ENCODE measurements at places on chromosomes 16 and 17.

- DNase-seq, result peak; percentile 96
Measured at GRCh38 chr16:2003827-2004641, 5.6 kb downstream of the ZNF598 start.

DNA sequence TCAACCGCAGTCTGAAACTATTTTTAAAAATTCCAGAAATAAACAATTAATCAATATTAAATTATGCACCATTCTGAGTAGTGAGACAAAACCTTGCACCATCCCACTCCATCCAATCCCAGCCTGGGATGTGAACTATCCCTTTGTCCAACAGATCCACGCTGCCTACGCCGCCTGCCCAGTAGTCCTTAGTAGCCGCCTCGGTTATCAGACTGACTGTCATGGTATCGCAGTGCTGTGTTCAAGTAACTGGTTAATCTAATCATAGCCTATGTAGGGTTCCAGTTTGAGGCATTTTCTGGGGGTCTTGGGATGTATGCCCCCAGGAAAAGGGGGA lies 437.7 kb downstream of the HS3ST3B1 start:
- DNase-seq, result no peak

- no peak for DNase-seq
Measured at GRCh38 chr16:60031740-60032139, 1297.6 kb upstream of the GOT2 start.

DNA sequence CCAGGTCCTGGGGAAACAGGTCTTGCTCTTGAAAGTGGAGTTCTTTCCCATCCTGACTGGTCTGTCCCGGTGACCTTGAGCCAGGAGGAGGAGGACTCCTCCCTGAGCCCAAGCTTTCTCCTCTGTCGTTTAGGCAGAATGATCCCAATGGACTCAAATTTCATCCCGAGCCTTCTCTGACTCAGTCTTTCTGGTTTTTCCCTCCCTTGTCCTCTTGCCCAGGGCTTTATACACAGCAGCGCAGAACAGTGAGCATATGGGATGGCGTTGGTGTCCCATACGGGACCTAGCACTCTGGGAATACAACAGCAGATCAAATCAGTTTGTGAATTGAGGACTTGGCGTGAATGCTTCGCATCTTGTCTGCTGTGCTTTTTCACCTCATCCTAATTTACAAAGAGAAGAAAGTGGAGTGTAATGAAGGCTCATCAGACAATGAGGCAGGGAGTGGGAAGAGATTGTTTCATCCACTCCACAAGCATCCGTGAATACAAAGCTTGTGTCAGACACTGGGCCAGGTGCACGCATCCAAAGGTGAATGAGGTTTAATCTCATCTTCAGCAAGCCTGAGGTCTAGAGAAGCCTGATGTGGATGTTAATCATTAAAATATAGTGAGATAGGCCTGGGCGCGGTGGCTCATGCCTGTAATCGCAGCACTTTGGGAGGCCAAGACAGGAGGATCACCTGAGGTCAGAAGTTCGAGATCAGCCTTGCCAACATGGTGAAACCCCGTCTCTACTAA lies 1.1 kb upstream of the XYLT1 start:
- no peak for DNase-seq

GRCh38 chr17:10198509-10199249 lies at the start of gene GAS7:
Gene GAS7 (minus strand): TSS chr17:10198606.
- DNase-seq, result no peak

DNA sequence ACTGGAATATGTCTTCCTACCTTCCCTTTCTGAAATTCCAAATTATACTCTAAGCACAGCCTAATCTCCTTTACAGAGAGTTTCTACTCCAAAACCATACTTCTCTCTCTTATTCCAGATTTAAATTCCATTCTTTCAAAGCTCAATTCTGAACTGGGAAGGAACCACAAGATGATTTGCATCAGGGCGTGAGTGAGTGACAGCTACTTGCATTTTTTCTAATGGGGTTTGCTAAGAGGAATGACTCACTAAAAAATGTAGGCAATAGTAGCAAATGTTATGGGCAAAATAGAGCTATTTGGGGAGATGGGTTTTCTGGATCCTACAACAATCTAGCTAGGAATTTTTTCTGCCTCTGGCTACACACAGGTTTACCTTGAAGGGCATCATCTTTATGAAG lies 244.6 kb upstream of the PSMD7 start:
- no peak for DNase-seq

DNA sequence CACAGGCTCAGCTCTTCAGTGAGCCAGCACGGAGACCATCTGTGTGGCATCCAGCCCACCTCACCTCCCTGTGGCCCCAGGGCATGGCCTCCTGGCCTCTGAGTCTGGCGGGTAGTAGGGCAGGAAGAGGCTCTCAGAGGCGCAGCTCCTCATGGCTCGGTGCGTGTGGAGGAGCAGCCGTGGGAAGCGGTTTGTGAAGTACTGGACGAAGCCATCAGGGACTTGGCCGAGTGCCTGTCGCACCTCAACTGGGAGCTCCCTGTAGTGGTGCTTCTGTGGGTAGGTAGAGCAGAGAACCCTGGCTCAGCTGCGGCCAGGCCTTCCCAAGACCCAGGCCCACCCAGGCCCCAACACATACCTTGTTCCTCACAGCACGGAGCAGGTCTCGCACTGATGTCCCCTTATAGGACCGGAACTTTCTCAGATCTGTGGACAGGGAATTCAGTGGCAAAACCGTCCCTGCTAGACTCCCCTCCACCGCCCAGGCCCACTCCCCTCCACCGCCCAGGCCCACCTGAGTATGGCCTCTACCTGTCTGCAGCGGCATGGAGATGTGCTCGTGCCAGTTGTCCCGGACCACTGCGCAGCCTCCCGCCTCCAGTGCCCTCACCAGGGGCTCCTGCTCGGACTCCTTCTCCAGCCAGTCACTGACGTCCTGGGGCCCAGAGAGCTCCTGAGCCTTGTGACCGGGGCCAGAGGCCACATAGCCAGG lies 12.2 kb downstream of the PLK1 start:
- no peak for DNase-seq
